Hair follicular keratinocyte (primary cell): ENCODE measurements at places on chromosomes 16 and 17. TPM values are rescaled to one million over a fixed set of nuclear protein-coding genes. Genes with fewer than 3 reads are reported as not detected.

The NLRC3 gene
- not detected in 2 replicates for total RNA-seq

The EEF2K gene
- 7.7 and 10.6 TPM in 2 replicates for total RNA-seq

The FOXL1 gene
- total RNA-seq, result 6.0 and 7.9 TPM in 2 replicates

The ACSM2A gene
- total RNA-seq, result not detected in 2 replicates

The RNF222 gene
- total RNA-seq, result 0.04 and 0.70 TPM in 2 replicates

The KRT24 gene
- total RNA-seq, result not detected in 2 replicates

The ZFPM1 gene
- total RNA-seq, result 1.2 and 1.5 TPM in 2 replicates

The SLC5A10 gene
- total RNA-seq, result not detected in 2 replicates

The CCL7 gene
- total RNA-seq, result not detected in 2 replicates

The HAS3 gene
- total RNA-seq, result 58.4 and 75.7 TPM in 2 replicates

The JPH3 gene
- not detected in 2 replicates for total RNA-seq

The ATAD5 gene
- total RNA-seq, result 2.2 and 4.3 TPM in 2 replicates

The PDK2 gene
- 4.2 and 7.1 TPM in 2 replicates for total RNA-seq

The CDIPT gene
- total RNA-seq, result 58.9 and 65.7 TPM in 2 replicates

The IRX5 gene
- total RNA-seq, result 7.5 and 7.7 TPM in 2 replicates

The GPS2 gene
- total RNA-seq, result 42.7 and 70.0 TPM in 2 replicates

The TNFAIP1 gene
- total RNA-seq, result 62.6 and 67.4 TPM in 2 replicates
